ENCODE measurements at places on chromosomes 3 and 15.

DNA sequence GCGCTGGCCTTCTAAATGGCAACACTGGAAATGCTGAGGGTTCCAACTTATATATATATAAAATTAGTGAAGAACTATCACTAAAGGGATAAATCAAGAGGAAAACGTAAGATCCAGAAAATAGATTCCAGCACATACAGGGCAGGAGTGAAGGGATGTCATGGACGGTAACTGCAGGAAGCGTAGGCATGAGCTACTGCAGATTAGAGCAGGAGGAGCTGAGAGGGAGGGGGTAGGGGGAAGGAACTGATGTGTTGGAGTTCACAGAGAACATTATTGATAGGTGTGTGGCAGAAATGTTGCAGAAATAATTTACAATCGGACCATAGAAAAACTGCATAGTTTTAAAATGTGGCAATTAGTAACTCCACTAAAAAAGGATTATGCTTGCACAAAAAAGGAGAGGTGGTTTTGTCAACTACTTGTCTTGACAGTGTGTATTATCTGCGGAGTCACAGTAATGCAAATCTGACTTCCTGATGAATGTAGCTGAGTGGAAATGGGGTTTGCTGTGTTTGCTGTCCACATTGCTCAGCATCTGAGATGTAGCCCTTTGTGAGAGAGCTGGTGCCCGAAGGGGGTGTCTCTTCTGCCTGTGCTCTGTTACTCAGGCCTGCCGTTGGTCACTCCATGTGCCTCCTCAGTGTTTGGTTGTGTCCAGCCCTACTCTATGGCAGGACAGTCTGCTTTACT is 61.2 kb downstream of the PAK2 start:
- H3K27ac ChIP-seq = no peak overlapping the region
- H3K4me3 ChIP-seq = no peak overlapping the region
- H3K36me3 ChIP-seq = peaks cover 11% of the 10 kb centered on the region
- no peaks in the 10 kb centered on the region for H3K4me1 ChIP-seq

- H3K4me3 ChIP-seq = no peak overlapping the region
- DNase-seq = no peak
- H3K27ac ChIP-seq = no peak overlapping the region
Measured at GRCh38 chr15:63044645-63045464, 2.3 kb downstream of the TPM1 start.

GRCh38 chr3:94460931-94461330 is 398.1 kb downstream of the NSUN3 start:
- DNase-seq = no peak
- no peak overlapping the region for H3K4me3 ChIP-seq
- no peaks in the 10 kb centered on the region for H3K36me3 ChIP-seq

DNA sequence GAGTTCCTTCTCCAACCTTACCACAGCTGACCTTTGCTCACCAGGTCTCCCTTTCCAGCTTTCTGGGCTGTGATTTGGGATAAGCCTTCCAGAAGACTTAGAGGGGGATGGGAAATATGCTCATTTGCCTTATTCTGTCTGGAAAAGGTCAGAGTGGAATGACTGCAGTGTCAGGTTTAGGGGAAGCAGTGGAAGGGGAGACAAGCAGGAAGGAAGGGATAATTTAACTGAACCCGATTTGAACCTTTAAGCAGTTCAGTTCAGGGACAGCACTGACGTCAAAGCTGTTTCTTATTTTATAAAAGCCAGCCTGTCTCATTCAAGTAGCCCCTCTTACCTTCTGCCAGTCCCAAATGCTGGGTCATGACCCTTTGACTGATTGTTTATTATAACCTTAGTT is 418.4 kb upstream of the RARB start:
- H3K27me3 ChIP-seq = no peaks in the 10 kb centered on the region
- DNase-seq = no peak
- H3K4me1 ChIP-seq = no peaks in the 10 kb centered on the region
- H3K36me3 ChIP-seq = no peaks in the 10 kb centered on the region
- H3K4me3 ChIP-seq = no peak overlapping the region

DNA sequence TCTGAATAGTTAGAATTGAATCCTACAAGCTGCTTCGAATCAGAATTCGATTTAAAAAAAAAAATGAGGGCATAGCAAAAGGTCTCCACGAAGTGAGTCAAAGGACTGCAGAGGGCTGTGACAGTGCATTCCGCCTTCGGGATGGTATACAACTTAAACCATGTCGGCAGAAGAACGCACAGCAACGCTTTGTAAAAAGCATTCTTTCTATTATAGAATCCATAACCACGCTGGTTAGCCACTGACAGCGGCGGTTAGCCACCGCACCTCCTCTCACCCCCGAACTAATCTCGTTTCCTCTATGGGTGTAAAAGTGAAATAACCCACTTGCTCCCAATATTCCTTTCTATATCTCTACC is 664 bp upstream of the PIK3CA start:
- H3K4me3 ChIP-seq = peak overlapping the region; percentile 90
- H3K36me3 ChIP-seq = no peaks in the 10 kb centered on the region
- DNase-seq = peak; percentile 67
- peaks cover 29% of the 10 kb centered on the region for H3K4me1 ChIP-seq
- H3K27me3 ChIP-seq = no peaks in the 10 kb centered on the region

- no peaks in the 10 kb centered on the region for H3K36me3 ChIP-seq
- no peaks in the 10 kb centered on the region for H3K27me3 ChIP-seq
- DNase-seq = no peak
- H3K4me3 ChIP-seq = no peak overlapping the region
Measured at GRCh38 chr3:143150071-143150470, 30.5 kb downstream of the CHST2 start.

DNA sequence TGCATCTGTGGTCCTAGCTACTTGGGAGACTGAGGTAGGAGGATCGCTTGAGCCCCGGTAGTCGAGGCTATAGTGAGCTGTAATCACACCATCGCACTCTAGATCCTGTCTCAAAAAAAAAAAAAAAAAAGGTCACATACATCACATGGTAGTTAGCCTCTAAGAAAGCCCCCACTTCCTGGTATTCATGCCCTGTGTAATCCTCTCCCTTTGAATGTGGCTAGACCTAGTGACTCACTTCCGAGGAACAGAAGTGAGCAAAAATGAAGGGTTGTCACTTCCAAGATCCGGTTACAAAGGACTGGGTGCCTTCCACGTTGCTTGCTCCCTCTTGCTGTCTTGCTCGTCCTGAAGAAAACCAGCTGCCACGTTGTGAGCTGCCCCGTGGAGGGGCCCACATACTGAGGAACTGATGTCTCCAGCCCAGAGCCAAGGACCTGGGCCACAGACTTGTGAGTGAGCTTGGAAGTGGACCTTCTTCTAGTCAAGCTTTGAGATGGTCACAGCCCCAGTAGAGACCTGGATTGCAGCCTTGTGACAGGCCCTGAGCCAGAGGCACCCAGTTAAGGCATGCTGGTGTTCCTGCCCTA is 12.6 kb upstream of the LCTL start:
- no peaks in the 10 kb centered on the region for H3K36me3 ChIP-seq
- no peak overlapping the region for H3K27ac ChIP-seq
- no peak overlapping the region for H3K4me3 ChIP-seq
- H3K27me3 ChIP-seq = no peaks in the 10 kb centered on the region

DNA sequence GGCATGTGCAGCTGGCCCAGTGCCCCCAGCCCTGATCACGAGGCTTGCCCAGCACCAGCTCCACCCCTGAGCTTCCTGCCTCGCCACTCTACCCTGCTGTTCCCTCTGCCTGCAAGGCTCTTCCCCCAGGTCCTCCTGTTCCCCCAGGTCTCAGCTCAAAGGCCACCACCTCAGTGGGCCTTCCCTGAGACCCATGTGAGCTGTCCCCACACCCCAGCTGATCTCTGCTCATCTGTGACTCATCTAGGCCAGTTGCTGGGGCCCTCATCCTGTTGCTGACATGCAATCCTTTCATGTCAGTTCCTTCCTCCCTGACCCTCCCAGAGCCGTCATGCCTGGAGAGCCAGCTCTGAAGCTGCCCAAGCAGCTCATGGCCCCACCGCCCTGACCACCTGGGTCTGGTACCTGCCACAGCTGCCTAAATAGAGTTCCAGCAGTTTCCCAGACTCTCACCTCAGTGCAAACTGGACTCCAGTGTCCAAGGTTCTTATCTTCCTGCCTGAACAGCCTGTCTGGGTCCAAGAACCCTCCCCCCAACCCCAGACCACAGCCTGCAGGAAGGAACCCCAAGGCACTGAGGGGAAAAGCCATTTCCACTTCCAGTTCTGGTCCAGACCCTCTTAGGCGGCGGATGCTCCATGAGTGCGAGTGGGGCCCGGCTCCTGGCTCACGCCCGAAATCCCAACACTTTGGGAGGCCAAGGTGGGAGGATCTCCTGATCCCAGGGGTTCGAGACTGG is 116.6 kb upstream of the IQSEC1 start:
- H3K4me1 ChIP-seq = no peaks in the 10 kb centered on the region
- no peaks in the 10 kb centered on the region for H3K36me3 ChIP-seq
- H3K4me3 ChIP-seq = no peak overlapping the region
- no peak overlapping the region for H3K27ac ChIP-seq

- H3K4me3 ChIP-seq = no peak overlapping the region
- no peak overlapping the region for H3K27ac ChIP-seq
- DNase-seq = no peak
- H3K27me3 ChIP-seq = no peaks in the 10 kb centered on the region
- H3K36me3 ChIP-seq = no peaks in the 10 kb centered on the region
Measured at GRCh38 chr3:192897005-192897404, 20.7 kb downstream of the MB21D2 start.

DNA sequence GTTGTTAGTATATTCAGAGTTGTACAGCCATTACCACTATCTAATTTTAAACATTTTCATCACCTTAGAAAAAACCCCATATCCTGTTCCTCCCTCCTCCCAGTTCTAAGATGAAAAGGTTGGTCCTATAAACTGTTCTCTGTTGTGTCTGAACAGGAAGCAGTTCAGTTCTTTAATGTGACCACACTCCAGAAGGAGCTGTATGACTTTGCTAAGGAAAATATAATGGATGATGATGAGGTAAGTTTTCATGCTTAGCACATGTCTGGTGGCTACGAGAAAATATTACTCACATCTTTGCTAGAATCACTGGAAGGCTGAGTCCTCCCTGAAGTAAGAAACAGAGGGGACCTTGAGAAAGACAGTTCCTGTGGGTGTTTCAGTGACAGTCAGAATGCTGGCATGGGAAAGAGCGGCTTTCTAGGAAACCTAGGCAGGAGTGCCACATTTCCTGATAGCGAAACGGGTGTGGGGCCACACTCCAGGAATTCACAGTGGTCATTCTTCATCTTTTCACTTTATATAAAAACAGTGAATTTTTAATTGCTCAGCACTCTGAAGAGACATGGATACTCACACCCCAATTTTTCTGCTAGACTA is 20.3 kb downstream of the CRTAP start:
- H3K36me3 ChIP-seq = peaks cover 13% of the 10 kb centered on the region
- H3K27ac ChIP-seq = no peak overlapping the region

DNA sequence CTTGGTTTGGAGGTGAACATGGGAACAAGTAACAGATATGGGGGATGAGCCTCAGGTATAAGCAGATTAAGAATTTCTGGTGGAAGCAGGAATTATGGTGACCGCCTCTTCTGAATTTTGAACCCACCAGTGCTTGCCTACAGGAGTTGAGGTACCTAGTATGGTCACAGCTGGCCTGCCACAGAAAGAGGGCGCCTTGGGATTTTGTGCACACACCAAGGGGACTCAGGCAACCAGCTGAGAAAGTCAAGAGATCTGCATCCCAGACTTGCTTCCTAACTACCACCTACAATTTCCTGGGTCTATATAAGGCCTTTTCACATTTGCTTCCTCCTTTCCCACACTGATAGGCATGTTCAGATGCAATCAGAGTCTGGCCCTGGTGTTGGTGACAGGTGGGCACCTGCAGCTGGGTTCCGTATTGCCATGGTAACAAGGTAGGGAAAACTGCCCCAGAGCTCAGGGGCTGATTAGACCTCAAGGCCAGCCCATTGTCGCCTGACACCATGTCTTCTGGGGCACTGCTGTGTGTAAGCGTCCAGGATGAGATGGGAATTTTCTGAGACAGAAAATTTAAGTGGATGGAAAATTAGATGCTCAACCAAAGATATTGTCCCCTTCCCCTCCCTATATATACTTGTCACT is 75.9 kb upstream of the RASGRF1 start:
- H3K4me1 ChIP-seq = no peaks in the 10 kb centered on the region
- no peaks in the 10 kb centered on the region for H3K27me3 ChIP-seq
- no peak for DNase-seq
- no peak overlapping the region for H3K4me3 ChIP-seq
- no peaks in the 10 kb centered on the region for H3K36me3 ChIP-seq
- no peak overlapping the region for H3K27ac ChIP-seq

DNA sequence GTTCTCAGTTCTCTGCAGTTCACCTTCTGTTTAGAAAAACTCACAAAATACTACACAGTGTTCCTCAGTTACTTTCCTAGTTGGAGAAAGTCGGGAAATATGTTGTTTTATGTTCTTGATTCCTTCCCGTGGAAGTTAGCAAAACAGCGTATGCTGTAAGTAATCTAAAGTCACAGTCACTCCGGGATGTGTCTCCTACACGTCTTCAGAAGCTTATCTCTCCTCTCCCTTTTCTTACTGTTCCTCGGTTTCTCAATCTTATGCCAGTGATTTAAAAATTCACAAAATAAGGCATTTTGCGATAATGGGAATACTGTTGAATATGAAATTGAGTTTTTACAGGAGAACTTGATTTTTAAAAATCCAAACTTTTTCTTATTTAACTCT is 1.7 kb downstream of the HEG1 start:
- H3K27ac ChIP-seq = peak overlapping the region; percentile 77
- H3K36me3 ChIP-seq = no peaks in the 10 kb centered on the region
- no peak for DNase-seq
- no peaks in the 10 kb centered on the region for H3K27me3 ChIP-seq

- H3K4me1 ChIP-seq = no peaks in the 10 kb centered on the region
- H3K4me3 ChIP-seq = no peak overlapping the region
- no peak overlapping the region for H3K27ac ChIP-seq
- no peak for DNase-seq
Measured at GRCh38 chr3:135576751-135577150, 388.8 kb upstream of the PPP2R3A start.

DNA sequence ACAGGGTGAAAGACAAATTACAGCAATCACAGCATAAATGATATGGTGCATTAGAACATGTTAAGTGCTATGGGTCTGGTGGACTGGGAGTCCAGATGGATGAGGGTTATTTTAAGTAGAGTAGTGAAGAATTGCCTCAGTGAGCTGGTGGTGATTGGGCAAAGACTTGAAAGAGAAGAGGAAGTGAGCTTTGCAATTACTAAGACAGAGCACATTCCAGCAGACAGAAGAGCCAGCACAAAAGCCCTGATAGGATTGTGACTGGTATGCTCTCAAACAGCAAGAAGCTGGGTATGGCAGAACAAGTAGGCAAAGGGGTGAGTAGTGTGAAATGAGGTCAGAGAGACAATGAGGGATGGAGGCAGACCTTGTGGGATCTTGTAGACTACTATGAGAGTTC is 2.1 kb upstream of the ACKR4 start:
- peaks cover 4% of the 10 kb centered on the region for H3K36me3 ChIP-seq
- H3K4me3 ChIP-seq = peak overlapping the region; percentile 17
- no peak overlapping the region for H3K27ac ChIP-seq
- no peaks in the 10 kb centered on the region for H3K4me1 ChIP-seq

GRCh38 chr3:125337506-125337905 is 37.6 kb downstream of the ZNF148 start:
- H3K27ac ChIP-seq = no peak overlapping the region
- no peaks in the 10 kb centered on the region for H3K27me3 ChIP-seq
- no peaks in the 10 kb centered on the region for H3K36me3 ChIP-seq
- peaks cover 9% of the 10 kb centered on the region for H3K4me1 ChIP-seq
